Femur (tissue), 1 donor: ENCODE measurements at places on chromosomes 1 and 21.
A peak's percentile ranks its signal among the peaks of the same experiment; 100 is the strongest.

DNA sequence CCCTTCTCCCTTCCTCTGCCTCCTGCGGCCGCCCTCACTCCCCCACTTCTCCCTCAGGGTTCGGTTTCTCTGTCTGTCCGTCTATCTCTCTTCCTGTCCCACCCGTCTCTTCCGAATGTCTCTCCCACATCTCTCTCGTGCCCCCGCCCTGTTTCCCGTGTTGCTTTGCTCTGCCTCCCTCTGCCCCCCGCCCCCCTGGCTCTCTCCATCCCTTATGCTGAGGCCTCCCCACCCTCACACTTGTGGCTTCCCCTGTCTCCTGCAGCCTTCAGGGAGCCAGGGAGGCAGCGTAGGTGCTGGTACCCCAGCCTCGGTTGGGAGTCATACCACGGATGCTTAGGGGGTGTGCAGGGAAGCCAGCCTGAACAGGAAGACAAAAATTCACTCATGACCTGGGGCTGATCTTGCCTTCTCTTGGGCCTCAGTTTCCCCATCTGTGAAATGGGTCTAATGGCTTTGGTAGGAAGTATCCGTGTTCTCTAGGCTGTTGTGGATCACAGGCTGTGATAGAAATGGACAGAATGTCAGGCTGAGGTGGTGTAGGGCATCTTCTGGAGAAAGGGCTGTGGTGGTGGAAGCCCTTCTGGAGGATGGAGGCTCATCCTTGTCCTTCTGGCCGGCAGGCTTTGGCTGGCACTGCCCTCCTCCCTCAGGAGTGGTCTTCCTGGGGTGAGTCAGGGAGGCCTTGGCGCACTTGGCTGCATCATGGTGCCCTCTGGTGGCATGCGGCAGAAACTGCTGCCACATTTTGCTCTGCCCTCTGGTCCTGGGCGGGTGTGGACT lies 55.5 kb downstream of the FOXO6 start:
- peak; percentile 81 for DNase-seq

DNA sequence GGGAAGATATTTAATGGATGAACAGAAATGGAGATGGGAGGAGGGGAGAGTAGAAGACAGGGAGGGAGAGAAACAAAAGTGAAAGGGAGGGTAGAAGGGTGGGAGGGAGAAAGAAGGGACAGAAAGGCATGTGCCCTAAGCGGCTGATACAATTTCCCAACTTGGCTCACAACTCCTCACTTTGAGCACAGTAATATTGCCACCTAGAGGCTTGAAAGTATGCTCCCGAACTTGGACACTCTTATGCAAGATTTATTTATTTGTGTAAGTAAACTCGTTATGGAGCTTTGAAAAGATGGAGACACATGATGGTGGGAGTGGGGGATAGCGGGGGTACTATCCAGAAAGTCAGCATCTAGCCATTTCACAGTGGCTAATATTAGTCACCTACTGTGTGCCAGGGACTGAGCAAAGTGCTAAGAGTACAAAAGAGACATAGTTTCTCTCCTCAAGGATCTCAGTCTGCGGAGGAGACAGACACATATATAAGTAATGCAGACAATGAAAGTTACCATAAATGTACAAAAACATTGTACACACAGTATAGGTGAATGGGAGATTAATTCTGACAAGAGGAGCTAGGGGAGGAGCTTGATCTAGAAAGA lies 189.7 kb downstream of the SEC16B start:
- DNase-seq: no peak

DNA sequence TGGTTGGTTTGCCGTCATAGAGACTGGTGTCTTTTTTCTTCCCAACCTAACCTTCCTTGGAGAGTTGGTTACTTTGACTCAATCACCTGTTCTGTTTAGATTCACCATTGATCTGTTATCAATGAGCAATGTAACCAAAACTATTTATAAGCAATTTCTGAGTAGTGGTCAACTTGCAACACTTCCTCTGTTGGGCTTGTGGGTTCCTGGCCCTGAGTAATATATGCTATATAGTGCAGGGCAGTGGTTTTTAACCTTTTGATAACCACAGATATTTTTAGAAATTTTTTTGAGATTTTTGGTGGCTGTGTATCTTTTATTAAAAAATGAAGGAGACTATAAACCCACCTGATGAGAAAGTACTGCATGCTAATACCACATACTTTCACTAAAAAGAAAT lies 9.4 kb upstream of the XCL1 start:
- DNase-seq: no peak

- DNase-seq: no peak
Measured at GRCh38 chr21:42319851-42320572, 4.8 kb upstream of the TFF3 start.

DNA sequence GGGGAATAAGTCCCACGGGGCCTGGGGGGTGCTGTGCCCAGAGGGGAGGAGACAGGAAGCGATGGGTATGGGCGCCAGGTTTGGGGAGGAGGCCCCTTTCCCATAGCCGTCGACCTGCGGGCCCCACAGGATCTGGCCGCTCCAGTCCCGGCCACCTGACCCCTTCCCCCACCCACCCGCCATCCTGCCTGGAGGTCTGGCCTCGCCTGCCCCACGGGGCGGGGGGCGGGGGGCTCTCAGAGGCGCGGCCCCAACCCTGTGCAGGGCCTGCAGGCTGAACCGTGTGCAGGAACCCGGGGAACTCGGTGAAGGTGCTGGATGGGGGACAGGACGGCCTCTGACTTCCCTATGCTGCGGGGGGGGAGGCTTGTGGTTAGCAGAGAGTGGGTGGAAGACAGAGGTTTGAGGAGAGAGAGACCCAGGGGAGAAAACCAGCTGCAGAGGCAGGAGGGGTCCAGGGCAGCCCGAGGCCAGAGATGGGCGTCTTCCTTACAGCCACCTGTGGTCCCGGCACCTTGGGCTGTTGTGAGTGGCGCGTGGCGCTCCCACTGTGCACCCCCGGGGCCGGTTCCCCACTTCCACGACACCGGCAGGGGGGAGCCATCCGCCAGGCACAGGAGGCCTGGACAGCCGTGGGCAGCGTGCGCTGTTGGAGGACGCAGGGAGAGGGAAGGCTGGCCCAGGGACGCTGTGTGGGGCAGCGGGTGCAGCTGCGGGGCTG lies 2.5 kb upstream of the TNFRSF18 start:
- peak; percentile 51 for DNase-seq

DNA sequence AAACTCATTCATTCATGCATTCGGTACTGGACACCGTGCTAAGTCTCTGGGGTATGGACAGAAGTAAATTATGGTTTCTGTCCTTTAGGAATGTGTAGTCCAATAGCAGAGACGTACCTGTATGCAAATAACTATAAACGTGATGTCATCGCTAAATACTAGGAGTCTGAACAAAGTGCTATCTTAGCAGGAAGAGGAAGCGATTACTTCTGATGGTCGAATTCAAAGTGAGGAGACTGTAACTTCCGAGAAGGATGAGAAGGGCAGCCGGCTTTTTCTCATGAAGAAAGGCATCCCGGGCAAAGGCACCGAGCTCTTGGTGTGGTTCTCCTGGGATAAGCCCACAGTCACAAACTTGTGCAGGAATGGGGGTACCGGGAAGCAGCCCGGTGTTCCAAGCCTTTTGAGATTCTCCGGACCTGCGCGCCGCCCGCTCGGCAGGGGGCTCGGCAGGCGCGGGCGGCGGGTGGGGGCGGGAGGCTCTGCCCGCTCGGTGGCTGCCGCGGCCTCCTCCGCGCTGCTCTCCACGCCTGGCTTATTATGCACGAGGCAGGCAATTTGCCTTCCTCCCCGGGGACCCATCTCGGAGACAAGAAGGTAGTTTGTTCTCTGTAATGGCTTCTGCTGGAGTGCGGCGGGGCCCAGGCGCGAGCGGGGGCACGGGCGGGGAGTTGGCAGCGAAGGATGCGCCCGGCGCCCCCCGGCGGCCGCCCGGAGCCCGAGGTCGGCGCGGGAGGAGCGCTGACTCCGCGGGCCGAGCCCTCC lies 67.5 kb upstream of the CD1D start:
- peak; percentile 59 for DNase-seq

DNA sequence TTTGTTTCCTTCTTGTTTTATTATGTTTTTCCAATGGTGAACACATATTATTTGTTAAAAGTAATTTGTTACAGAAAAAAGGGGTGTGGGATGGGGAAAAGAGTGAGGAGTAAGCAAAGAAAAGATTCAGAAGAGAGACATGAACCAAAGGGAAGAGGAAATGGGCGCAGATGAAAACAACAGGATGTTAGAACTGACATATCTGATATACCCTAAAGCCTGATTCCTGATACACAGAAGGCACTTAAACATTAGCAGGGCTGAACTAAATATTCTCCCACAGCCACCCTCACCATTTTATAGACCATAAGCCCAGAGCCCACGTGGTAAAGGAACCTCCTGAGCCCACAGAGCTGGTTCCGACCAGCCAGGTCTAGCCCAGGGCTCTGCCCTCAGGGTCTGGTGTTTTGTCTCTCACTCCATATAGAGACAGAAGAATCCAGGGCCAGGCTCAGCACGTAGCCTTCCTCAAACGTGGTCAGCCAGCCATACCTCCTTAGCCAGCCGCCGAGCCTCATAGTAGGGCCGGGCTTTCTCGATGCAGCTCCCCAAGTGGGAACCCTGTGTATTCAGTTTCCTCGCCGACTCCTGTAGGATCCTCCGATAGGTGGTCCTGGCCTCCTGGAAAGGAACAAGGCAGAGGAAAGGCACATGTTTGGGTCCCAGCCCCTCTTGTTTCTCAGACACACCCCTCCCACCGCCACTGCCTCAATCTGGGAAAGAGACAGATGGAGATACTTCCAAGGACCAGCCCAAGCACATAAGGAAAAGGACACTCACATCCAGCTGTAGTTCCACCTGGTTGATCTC lies 9.5 kb downstream of the SH3BP5L start:
- no peak for DNase-seq

- DNase-seq: no peak
Measured at GRCh38 chr1:5562769-5563168, 429.5 kb downstream of the NPHP4 start.

DNA sequence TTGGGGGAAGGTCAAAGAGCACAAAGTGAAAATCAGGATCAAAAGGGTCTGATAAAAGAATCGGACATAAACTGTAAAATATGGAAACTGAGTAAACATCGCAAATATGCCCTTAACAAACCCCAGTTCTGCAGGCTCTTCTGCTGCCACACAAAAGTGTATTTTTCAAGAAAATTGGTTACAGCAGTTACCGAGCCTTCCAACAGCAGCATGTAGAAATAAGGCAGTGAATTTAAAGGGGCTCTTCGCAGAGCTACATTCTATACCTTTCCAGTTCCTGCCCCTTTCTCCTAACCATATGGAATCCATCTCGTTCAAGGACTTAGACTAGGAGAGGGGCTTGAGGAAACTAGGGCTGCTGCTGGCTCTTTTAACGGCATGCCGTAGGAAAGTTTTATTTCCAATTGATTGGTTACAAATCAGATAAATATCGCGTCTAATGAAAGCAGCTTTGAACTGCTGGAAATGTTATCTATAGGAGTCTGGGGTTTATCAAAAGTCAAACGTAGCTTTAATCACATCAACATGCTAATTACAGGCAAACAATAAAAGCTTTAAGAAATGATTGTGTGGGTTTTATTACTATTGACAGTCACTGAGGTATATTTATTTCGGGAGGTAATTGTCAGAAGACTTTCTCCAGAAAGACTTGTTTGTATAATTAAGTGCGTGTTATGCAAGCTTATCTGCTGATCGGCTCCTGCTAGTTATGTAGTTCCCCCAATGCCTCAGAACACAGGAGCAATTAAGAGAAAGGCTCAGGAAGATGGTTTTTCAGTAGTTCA lies 59.1 kb downstream of the GORAB start:
- no peak for DNase-seq
